Right atrium auricular region (tissue), 2 donors: ENCODE measurements at places on chromosomes 1 and 21. TPM values are rescaled to one million over a fixed set of nuclear protein-coding genes. Genes with fewer than 3 reads are reported as not detected.

- H3K27ac ChIP-seq, result no peak overlapping the region
- no peak for DNase-seq
- no peaks in the 10 kb centered on the region for H3K27me3 ChIP-seq
- no peak overlapping the region for H3K4me3 ChIP-seq
These were observed 97.4 kb upstream of the GFI1 start for GRCh38 chr1:92583821-92584760.

- no peaks in the 10 kb centered on the region for H3K27me3 ChIP-seq
- no peaks in the 10 kb centered on the region for H3K36me3 ChIP-seq
- no peak overlapping the region for H3K27ac ChIP-seq
- DNase-seq, result no peak
- no peak overlapping the region for H3K4me3 ChIP-seq
- H3K4me1 ChIP-seq, result no peaks in the 10 kb centered on the region
These were observed 111.9 kb upstream of the TENT5C start for GRCh38 chr1:117493906-117494305.

DOP1B gene
- total RNA-seq, result 4.9 TPM

HES5 gene
- not detected for total RNA-seq

TDRD5 gene
- total RNA-seq, result not detected
